ENCODE measurements at places on chromosomes 1 and 21.
A peak's percentile ranks its signal among the peaks of the same experiment; 100 is the strongest.

GRCh38 chr21:28455253-28455600 is 537.5 kb downstream of the LTN1 start:
- DNase-seq, result no peak

DNA sequence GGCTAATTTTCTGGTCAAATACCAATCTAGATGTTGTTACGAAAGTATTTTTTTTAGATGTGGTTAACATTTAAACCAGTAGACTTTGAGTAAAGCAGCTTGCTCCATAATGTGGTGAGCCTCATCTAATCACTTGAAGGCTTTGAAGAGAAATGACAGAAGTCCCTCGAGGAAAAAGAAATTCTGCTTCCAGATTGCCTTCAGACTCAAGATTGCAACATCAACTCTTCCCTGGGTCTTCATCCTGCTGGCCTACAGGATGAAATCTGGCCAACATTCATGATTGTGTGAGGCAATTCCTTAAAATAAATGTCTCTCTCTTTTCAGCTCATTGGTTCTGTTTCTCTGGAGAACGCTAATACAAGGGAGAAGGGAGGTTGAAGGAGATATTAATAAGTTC is 32.5 kb upstream of the SSX2IP start:
- no peak for DNase-seq

- DNase-seq, result no peak
These were observed 396.6 kb downstream of the BRINP2 start for GRCh38 chr1:177567393-177567792.

DNA sequence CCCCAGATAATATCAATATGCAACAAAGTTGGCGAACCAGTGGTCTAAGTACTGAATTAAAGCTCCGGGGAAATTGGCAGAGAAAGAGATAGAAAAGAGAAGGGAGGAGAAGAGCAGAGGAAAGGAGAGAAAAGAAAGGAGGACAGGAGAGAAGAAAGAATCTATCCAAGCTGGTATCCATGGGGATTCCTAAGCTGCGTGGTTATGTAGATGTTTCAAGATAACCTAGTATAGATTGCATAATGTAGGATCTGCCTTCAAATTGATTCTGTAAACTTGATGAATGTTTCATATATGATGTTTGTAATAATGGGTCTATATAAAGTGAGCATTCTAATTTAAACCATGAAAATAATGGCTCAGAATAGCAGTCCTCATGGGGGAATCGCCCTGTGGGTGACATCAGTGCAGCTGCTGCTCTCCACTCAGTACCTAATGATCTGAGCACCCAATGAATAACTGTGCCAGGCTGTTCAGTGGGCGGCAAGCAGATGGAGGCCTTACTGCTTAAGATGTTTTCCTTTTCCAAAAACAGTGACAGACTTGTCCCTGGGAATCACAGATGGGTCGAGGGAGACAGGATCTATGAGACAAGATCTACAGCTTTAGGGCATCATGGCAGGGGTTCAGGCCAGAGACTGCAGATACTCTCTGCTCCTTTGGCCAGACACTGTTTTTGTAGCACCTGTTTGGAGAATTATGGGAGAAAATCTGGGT is 78.0 kb downstream of the LAMC2 start:
- DNase-seq, result no peak

- DNase-seq, result no peak
These were observed 169.2 kb downstream of the DHRS3 start for GRCh38 chr1:12448746-12449177.

DNA sequence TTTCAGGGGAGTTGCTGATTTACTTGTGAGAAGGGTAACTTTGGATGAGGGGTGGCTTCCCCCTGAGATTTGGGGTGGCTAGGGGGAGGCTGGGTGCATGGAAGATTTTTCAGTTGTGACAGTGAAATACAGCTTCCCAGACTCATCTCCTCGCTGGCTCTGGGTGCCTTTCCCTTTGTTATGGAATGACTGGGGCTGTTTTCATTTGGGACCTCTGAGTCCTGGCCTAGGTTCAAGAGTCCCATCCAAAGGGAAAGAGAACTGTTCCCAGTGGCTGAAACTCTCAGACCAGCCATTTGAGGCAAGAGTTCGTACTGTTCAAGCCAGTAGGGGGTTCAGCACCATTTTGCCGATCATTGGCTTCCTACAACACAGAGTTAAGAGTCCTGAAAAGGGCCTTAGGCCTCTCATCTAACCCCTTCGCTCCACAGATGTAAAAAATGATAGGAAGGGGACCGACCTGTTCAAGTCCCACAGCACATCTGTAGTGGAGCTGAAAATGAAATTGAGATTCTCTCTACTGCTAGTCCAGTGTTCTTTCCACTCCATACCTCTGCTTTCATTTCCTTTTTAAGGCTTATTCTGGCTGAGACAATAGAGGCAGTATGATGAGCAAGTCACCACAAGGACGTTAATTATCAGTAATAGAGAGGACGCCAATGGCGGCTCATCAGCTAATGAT is 958 bp downstream of the DDR2 start:
- DNase-seq, result no peak

DNA sequence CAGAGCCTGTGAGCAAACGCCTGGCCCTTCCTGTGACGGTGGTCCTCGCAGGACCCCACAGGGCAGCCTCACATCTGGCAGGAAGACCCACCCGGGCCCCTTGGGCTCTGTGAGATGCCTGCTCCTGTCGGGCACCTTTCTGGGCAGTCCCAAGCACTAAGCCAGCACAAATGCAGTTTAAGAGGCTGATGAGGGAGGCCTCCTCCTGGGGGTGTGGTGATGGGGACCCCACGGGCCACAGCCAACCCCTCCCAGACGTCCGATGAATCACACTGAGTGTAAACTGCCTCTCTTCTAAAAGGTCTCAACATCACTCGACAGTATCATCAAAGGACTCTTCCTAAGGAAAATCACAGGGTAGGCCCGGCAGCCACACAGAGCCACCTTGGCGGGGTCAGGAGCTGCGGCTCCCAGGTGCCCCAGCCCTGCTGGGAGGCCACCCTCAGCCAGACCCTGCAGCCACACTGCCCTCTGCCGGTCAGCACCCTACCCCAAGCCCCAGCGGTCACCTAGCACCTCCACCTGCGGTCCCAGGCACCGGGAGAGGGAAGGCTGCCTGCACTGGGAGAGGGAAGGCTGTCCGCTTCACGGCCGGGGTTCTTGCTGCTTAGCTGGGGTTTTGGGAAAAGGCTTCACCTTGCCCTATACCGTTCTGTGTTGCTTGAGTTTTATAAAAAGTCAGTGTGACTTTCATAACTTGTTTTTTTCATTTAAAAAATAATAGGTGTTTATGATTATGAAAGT is 3.9 kb upstream of the PRKCZ start:
- peak; percentile 55 for DNase-seq

DNA sequence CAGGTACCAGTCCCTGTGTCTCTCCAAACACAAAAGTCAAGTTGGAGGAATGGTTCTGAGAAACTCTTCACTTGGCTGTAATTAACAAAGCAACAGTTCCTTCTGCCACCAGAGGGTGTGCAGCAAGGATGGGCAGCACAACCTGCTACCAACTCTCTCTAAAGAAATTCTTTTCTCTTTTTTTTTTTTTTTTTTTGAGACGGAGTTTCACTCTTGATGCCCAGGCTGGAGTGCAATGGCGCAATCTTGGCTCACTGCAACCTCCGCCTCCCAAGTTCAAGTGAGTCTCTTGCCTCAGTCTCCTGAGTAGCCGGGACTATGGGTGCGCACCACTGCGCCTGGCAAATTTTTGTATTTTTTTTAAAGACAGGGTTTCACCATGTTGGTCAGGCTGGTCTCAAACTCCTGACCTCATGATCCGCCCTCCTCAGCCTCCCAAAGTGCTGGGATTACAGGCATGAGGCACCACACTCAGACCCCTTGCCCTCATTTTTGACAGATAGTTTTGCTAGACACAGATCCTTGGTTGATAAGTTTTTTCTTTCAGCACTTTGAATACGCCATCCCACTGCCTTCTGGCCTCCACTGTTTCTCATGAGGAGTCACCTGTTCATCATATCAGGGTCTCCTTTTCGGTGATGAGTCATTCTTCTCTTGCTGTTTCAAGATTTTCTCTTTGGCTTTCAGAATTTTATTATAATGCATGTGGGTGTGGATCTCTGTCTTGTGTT is 12.1 kb upstream of the DEGS1 start:
- no peak for DNase-seq

GRCh38 chr1:32592943-32593342 is 53.7 kb downstream of the ZBTB8A start:
- DNase-seq, result no peak

DNA sequence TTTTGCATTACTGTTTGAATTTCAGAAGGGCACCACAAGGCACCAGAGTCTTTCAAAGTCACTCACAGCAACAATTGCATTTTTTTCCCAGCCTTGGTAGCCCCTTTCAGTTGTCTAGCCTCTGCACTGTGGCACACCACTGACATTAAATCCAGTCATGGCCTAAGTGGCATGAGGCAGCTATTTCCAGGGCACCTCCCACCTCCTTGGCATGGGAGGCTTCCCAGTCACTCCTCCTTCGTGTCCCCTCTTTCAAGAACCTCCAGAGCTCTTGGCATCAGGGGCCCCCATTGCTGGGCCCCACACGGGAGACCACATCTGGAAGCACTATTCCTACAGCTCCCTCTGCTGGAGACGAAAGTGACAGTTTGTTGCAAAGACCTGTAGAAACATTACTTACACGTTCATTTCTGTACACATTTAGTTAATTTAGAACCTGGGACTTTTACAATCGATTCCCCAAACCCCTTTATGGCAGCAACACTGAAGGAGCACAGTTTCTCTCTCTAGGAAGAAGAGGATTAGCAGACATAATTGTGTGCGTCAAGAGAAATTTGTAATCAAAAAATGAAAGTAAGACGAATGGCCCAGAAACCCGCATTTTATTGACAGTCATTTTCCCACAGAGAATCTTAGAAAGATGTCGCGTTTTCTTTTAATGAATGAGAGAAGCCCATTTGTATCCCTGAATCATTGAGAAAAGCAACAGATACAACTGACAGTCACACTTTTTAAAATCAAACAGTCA is 5.7 kb upstream of the CHD5 start:
- DNase-seq, result no peak

GRCh38 chr1:79105500-79105899 is 99.0 kb upstream of the ADGRL4 start:
- no peak for DNase-seq

GRCh38 chr1:56438901-56439551 is 140.3 kb downstream of the PLPP3 start:
- DNase-seq, result no peak

- no peak for DNase-seq
These were observed 3.7 kb downstream of the GJB4 start for GRCh38 chr1:34763142-34763781.

DNA sequence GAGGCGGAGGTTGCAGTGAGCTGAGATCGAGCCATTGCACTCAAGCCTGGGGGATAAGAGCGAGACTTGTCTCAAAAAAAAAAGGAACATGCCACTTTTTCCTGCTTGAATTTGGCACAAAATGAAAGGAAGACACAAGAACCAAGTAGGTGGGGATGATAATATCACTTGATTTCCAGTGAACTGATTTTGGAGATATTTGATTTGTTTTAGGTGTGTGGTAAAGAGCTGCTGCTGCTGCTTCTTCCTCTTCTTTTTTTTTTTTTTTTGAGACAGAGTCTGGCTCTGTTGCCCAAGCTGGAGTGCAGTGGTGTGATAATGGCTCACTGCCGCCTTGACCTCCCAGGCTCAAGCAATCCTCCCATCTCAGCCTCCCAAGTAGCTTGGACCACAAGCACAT is 29.9 kb upstream of the CAPZB start:
- DNase-seq, result no peak

DNA sequence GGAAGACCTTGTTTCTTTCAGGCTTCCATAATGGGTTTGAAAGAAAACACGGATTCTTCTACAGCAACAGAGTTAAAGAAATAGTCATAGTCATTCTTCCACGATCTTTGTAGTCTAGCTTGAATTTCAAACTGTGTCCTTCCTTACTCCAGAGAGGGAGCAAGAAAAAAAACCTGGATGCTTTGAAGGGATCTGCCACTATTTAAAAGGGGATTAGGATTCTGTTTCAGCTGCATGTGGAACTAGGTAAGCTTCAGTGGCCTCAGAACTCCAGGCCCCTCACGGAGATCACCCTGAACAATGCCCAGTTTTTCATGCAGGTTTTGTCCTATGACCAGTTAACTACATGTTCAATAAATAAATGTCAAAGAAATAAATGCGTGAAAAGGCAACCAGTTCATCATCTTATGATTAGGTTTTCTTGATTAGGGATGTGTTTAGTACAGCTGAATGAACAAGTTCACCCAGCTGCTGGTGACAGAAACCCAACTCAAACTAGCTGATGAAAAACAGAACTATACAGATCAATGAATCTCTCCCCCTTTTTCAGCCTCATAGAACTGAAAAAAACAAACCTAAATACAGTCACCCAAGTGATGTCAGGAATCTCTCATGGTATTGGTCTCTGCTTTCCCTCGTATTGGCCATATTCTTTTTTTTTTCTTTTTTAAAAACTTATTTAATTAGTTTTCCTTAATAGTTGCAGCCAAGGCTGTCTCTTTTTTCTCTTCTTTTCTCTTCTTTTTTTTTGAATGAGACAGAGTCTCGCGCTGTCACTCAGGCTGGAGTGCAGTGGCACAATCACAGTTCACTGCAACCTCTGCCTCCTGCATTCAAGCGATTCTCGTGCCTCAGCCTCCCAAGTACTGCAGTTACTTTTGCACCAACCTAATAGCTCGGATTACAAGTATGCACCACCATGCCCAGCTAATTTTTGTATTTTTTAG is 14.6 kb upstream of the MPZL1 start:
- no peak for DNase-seq

DNA sequence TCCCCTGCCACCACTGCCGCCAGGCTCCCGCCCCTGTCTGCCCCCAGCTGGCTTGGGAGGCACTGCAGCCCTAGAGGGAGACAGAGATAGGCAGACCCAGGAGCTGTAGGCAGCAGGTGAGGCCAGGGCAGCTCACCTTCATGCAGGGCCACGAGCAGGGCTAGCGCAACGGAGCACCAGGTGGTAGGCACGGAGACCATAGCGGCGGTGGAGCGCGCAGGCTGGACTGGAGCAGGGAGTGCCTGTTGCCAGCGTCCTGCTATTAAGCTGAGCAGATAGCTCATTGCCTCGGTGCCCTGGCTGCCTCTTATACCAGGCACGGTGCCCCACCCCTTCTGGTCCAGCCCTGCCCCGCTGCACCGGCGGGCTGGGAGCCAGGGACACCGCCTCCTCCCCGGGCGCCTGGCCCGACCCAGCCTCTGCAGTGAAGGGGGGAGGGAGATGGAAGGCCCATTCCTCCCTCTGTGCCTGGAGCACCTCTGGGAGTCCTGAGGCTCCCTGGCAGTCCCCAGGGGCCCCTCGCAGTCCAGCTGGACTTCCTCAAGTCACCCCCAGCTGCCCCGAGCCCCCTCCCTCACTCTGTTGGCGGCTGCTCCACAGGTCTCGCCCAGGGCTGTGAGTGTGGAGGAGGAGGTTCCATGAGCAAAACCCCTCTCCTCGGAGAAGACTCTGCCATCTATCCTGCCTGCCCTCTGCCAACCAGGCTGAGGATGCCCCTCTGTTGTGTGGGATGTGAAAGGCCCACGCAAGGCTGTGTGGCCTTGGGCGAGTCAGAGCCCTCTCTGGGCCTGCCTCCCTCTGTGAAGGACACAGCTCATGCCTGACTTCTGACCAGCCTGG is at the start of gene EDN2:
TSS of gene EDN2 (minus strand) at position 282 of the 840 bp plus-strand sequence. CDS start at position 200, 82 bp downstream.
- no peak for DNase-seq

All from SHP77 treated with DMSO at 0.1 percent for 48 hours (cell line).